ENCODE measurements at places on chromosomes 7 and 10.
A peak's percentile ranks its signal among the peaks of the same experiment; 100 is the strongest.

GRCh38 chr10:48454302-48455054 lies 148.0 kb downstream of the MAPK8 start:
- no peak for DNase-seq

DNA sequence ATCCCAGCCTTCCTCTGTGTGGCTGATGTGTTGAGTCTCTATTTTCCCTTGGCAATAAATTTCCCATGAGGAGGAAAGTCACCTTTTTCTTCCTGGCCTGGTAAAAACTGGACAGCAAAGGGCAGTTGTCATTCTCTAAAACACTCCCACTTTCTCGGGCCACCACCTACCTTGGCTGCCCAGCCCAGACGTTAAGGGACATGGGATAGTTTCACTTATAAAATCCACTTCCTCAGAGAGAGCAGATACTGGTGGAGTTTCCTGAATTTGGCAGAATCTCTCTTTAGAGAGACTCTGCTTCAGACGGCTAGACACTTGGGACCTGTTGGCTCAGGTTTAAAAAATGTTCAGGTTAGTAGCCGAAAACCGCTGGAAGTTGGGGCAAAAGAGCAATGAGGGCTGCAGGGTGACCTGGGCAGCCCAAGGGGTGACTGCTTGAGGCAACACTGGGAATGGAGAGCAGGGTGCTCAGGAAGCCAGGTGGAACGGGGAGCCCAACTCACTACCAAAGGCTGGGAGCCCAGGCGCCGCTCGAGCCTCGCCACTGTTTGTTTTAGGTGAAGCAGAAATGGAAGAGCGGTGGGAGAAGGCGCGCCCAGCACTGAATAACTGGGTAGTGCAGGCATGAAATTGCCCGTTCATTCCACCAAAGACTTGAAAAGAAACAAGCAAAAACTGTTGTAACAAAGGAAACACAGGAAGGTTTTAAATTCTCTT lies 186.1 kb downstream of the TRIL start:
- no peak for DNase-seq

GRCh38 chr7:27992755-27993493 lies 187.7 kb downstream of the JAZF1 start:
- DNase-seq, result no peak

DNA sequence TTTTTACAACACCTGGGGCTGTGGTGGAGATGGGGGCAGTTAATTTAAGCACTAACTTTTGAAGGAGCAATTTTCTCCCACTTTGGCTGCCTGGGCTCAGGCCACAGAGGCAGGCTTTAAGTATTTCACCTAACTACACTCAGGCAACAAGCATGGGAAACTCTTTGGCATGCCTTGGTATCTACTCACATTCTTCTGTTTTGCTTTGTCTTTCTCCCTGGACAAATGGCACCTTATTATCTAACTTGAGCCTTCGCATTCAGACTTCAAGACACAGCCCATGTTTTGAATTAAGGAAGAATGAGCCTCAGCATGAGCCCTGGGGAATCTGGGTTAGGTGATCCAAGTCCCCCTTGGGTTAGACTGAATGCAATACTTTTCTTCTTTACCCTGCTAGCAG lies 31.8 kb upstream of the BMPER start:
- DNase-seq, result no peak

DNA sequence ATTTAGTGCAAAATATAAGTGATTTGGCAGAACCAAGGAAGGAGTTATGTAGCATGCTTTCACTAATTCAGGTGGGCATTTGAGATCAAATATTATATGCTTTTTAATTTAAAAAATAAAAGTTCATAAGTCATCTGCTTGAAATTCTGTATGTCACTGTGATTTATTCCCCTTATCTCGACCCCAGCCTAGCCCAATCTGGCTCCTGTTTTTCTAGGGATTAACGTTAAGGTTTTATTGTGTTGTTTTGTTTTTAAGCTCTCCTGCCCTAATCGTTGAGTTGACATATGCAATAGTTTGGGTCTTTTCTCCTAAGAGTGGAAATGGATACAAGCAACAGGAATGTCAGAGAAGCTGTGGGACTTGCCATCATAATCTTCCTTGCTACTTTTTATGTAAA lies 42.6 kb downstream of the WIPF3 start:
- no peak for DNase-seq

GRCh38 chr7:107996072-107996882 lies 6.7 kb downstream of the LAMB1 start:
- no peak for DNase-seq

GRCh38 chr7:122675621-122676020 lies 23.3 kb downstream of the RNF133 start:
- DNase-seq, result no peak

GRCh38 chr7:140358412-140359051 lies 39.8 kb downstream of the SLC37A3 start:
- no peak for DNase-seq

GRCh38 chr7:105769901-105770628 lies 106.3 kb downstream of the ATXN7L1 start:
- DNase-seq, result no peak

- no peak for DNase-seq
These were observed 14.3 kb downstream of the TSPAN15 start for GRCh38 chr10:69465457-69466157.

- DNase-seq, result no peak
These were observed 48.6 kb upstream of the NANOS1 start for GRCh38 chr10:118980870-118981269.

DNA sequence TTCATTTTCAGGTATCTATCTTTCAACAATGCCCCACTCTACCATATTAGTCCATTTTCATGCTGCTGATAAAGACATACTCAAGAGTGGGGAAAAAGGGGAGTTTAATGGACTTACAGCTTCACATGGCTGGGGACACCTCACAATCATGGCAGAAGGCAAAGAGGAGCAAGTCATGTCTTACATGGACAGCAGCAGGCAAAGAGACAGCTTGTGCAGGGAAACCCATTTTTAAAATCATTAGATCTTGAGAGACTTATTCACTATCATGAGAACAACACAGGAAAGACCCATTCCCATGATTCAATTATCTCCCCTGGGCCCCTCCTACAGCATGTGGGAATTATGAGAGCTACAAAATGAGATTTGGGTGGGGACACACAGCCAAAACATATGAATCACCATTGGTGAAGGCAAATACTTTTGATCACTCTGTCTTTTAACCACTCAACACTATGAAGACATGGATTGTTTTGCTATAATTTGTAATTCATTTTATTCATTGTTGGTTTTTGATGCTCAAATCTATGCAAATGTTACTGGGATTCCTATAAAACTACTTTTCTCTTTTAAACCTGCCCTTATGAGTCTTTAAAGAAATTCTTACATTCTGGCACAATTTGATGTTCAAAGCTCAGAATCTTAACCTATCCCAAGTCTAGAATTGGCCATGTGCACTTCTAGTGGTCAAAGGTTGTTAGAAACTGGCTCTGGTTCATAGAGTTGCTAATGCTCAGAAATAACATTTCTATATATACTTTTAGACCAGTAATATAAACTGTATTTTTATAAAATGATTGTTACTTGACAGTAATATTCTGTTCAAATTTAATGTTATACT lies 15.3 kb downstream of the AKR1C4 start:
- no peak for DNase-seq

DNA sequence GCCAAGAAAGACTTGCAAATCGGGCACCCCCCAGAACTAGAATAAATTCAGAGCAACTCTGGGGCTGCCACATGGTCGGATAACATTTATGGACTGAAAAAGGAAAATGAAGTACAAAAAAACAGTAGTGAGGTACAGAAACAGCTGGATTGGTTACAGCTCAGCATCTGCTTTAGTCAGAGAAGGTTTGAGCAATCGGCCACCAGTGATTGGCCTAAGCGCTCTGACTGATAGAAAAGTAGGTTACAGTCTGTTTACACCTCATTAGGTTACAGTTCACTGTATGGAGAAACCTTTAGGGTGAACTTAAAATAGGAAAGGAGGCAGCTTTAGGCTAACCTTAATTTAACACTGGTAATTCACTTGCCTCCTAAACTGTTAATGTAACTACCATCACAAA lies 102.0 kb upstream of the DKK1 start:
- DNase-seq, result no peak

DNA sequence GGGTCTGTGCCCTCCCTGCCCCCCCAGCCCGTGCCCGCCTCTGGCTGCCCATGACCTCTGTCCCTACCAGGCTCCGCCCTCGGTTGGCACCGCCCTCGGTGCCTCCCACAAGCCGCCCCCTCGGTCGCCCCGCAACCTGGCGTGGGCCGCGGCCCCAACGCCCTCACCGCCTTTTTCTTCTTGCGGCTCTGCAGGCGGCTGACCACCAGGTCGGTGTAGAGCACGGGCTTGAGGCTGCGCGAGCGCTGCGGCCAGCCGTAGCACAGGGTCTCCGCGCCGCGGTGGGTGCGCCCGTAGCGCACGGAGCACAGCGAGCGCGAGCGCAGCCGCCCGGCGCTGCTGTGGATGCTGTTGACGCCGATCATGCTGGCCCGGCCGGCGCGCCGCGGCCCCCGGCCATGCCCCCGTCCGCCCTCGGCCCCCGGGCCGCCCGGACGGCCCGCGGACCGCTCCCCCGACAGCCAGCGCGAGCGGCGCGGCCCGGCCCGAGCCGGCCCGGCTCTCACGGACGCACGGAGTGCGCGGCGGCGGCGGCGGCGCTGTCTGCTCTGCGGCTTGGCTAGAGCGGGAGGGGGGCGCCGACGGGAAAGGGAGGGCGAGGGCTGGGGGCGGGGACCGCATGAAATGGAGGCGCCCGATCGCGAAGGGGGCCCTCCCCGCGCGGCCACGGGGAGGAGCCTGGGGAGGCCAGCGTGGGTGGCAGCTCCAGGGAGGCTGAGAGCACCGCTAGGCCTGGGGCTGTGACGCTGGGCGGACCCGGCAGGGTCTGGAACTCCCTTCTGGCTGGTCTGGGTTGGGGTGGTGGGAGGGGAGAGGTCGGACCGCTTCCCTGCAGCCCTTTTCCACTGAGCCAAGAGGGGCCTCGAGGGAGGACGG lies 9.6 kb downstream of the PSD start:
- peak; percentile 38 for DNase-seq

DNA sequence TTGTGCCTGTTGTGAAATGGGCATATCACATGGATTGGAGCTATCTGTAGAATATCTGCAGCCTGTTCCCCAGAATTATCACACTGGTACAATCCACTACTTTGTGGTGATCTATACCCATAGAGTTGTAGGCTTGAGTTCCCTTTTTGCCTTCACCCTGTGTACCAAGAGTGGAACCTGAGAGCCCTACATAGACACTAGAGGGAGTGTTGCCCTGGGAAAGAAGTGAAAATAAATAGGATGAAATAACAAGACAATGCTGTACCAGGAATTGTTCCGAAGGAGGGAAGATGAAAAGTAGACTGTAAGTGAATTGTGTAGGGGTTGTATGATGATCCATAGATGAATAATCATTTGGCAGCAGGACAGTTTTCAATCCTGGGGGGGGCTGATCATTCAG lies 9.0 kb downstream of the SORCS3 start:
- DNase-seq, result no peak

- no peak for DNase-seq
These were observed 26.4 kb downstream of the AUTS2 start for GRCh38 chr7:69624435-69625230.

- no peak for DNase-seq
These were observed 46.3 kb downstream of the PHYHIPL start for GRCh38 chr10:59222788-59223187.

DNA sequence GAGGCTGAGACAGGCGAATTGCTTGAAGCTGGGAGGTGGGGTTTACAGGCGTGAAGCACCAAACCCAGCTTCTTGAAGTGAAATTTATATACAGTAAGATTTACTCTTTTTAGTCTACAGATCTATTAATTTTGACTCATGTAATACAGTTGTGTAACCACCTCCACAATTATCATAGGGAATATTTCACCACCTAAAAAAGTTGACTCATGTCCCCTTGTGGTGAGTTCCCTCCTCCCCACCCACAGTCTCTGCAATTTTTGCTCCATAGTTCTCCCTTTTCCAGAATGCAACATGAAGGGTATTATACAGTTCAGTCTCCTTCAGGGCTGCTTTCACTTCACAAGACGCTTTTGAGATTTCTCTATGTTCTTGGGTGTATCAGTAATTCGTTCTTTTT lies 156.8 kb downstream of the FAM107B start:
- no peak for DNase-seq

DNA sequence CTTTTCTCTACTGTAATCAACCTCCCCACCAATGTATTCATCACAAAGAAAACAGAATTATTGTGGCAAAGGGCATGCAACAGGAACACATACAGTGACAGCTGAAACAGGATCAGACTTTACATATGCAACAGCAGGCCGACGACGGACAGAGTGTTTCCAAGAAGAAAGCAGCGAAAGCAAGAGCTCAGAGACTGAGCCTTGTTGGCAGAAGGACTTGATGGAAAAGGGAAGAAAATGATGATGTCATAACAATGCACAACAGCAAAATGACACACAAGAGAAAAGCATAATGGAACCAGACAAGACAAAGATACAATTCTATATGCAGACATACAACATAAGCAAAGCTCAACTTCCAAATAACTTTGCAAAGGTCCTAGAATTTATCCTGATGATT lies 106.5 kb downstream of the ARHGAP12 start:
- no peak for DNase-seq

GRCh38 chr10:677750-678661 lies 11.5 kb downstream of the DIP2C start:
- DNase-seq, result no peak

GRCh38 chr7:129405527-129405926 lies 28.7 kb upstream of the STRIP2 start:
- no peak for DNase-seq

DNA sequence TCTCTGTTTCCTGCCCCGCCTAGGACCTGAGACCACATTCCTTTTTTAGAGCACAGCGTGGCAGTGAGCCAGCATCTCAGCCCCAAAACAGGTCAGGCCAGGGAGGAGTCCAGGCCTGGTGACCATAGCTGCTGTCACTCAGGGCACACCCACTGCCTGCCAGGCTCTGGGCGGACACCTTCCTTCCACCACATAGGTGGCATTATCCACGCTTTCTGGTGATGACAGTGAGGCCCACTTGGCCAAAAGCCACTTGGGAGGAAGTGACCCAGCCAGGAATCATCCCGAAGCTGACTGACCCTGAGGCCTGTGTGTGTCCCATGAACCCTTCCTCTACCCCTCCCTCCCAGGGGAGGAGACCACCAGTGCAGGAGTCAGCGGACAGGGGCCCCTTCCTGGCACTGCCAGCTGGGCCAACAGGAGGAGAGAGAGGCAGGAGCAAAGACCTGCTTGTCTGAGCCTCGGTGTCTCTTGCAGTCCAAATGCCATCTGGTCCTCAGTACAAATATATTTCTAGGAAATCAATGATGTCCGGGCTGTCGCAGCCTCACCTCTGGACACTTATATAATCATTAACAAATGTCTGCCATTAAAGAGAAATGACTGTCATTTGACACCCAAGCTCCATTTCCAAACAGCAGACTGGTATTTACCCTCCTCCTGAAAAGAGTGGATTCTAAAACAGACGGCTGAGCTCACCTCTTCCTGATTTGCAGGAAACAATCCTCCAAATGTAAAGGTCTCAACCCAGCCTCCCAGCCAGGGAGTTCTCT lies 63.0 kb downstream of the ABRAXAS2 start:
- peak; percentile 77 for DNase-seq

GRCh38 chr7:44811093-44811492 lies 14.6 kb downstream of the PPIA start:
- DNase-seq, result no peak

DNA sequence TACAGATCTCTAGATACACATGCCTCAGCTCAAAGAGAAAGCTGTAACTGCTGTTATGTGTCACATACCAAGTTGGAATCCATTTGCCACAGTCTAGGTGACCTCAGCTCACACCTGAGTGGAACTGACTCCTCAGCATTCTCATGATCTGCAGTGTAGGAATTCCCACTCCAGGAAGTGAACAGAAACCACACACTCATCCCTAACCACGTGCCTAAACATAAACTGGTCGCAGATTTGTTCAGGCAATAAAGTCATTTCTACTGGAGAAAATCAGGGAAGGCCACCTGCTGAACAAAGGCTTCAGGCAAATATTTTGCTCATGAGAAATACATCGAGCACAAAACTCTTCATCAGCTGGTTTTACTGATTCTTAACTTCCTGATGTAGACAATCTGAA lies 23.0 kb upstream of the ZMYND11 start:
- no peak for DNase-seq
